ENCODE measurements at places on chromosomes 6 and 20.

DNA sequence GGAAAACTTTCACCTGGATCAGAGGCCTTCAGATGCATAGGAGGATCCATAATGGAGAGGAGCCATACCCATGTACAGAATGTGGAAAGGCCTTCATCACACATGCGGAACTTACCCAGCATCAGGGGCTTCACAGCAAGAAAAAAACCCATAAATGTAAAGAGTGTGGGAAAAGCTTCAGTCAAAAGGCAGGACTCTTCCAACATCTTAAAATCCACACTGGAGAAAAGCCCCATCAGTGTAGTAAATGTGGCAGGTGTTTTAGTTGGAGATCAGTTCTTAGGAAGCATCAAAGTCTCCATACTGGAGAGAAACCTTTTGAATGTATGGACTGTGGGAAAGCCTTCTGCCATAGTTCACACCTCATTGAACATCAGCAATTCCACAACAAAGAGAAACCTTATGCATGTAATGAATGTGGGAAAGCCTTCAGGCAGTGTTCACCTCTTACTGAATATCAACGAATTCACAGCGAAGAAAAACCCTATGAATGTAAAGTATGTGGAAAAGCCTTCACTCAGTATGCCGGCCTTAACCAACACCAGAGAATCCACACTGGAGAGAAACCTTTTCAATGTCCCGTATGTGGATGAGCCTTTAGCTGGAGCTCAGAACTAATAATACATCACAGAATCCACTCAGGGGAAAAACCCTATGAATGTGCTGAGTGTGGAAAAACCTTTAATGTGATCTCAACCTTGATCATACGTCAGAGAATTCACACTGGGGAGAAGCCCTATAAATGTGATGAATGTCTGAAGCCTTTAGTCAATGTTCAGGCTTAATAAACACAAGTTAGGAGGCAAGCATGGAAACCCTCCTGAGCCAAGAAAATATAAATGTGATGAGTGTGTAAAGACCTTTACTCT, 36.7 kb upstream of the ZSCAN9 start:
- H3K36me3 ChIP-seq: no peaks in the 10 kb centered on the region
- no peaks in the 10 kb centered on the region for H3K27me3 ChIP-seq
- no peak overlapping the region for H3K27ac ChIP-seq

DNA sequence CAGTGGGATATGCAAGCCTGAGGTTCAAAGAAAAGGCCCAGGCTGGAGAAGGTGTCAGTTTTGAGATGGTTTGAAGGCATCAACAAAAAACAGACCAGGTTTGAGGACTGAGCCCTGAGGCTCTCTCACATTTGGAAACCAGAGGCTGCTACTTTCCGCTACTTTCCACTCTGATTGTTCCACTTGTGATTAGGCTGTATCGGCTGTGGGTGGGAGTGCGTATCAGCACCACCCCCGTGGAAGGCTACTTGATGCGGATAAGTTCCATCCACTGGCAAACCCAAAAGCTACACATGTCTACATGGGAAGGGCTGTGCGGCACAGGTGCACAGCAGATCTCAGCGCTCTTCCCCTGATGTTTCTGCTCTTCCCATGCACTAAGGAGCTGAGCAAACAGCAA, 198.7 kb downstream of the GMPR start:
- no peak for DNase-seq
- H3K4me1 ChIP-seq: no peaks in the 10 kb centered on the region
- no peaks in the 10 kb centered on the region for H3K36me3 ChIP-seq
- H3K4me3 ChIP-seq: no peak overlapping the region
- no peak overlapping the region for H3K27ac ChIP-seq
- H3K27me3 ChIP-seq: no peaks in the 10 kb centered on the region

DNA sequence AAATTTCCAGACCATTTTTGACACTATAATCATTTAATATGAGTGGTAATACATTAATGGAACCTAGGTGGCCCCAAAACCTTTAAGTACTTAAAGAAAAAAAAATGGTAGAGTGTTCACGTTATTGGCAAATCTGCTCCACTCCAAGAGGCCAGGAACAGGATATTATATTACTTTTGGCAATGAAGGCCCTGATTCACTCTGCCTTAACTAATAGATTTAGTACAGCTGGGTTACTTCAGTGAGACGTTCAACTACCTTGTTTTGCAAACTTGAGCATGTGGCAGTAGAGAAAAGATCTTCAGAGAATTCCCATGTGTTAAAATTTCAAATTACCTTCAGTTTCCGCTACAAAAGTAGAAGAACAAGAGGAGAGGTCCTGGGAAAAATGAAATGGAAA, 12.8 kb downstream of the ADNP start:
- peaks cover 5% of the 10 kb centered on the region for H3K4me1 ChIP-seq
- no peaks in the 10 kb centered on the region for H3K27me3 ChIP-seq
- peaks cover 2% of the 10 kb centered on the region for H3K36me3 ChIP-seq
- H3K27ac ChIP-seq: no peak overlapping the region
- DNase-seq: no peak
- no peak overlapping the region for H3K4me3 ChIP-seq

DNA sequence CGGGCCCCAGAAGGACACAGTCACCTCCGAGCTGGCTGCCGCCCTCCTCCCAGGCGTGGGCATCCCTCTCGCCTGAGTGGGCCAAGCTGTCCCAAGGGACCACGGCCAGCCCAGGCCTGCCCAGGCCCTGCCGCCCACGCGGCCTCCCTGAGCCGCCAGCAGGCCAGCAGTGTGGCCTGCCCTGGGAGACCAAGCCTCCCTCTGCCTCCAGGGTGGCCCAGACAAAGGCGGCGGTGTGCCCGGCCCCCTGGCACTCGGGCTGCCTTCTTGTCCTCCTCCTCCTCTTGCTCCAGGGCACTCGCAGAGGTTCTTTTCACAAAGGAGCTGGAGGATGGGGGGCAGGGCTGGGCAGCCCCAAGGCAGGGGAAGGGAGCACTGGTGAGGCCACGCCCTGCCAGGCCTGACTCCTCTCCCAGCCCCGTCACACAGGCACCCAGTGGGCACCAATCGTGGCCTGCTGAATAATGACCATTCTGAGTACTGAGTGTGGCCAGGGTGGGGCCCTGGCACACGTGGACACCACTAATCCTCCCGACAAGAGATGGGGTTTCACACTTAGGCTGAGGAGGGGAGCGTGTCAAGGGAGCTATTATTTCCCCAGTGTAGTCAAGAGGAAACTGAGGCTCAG, 25.3 kb downstream of the NOL4L start:
- H3K4me1 ChIP-seq: peaks cover 19% of the 10 kb centered on the region
- no peak overlapping the region for H3K27ac ChIP-seq
- H3K36me3 ChIP-seq: no peaks in the 10 kb centered on the region
- no peaks in the 10 kb centered on the region for H3K27me3 ChIP-seq

DNA sequence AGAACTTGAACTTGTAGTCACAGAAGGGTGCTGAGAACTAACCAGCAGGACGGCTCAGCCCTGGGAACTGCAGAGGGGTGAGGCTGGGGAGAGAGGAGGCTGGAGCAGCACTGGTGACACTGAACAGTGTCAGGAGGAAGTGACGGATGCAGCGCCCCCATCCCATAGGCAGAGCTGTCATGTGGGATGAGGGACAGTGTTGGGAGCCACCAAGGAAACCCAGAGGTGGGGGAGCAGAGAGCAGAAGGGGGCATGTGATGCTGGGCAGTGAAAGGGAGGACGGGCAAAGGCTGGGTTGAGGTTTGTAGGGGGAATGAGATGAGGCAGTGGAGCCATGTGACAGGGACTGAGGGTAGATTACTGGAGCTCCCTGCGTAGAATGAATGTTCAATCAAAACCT, 2.1 kb downstream of the HLA-DPB1 start:
- H3K27ac ChIP-seq: no peak overlapping the region
- H3K36me3 ChIP-seq: no peaks in the 10 kb centered on the region
- peaks cover 7% of the 10 kb centered on the region for H3K4me1 ChIP-seq

- DNase-seq: no peak
- H3K36me3 ChIP-seq: no peaks in the 10 kb centered on the region
- H3K4me1 ChIP-seq: no peaks in the 10 kb centered on the region
- H3K27ac ChIP-seq: no peak overlapping the region
Measured at GRCh38 chr6:74410630-74411029, 714.6 kb downstream of the CD109 start.

GRCh38 chr20:40960521-40960956, 68.1 kb upstream of the TOP1 start:
- no peaks in the 10 kb centered on the region for H3K27me3 ChIP-seq
- no peaks in the 10 kb centered on the region for H3K4me1 ChIP-seq
- no peak overlapping the region for H3K27ac ChIP-seq
- no peak for DNase-seq
- no peak overlapping the region for H3K4me3 ChIP-seq

GRCh38 chr6:145405006-145405551, 330.2 kb downstream of the EPM2A start:
- no peak overlapping the region for H3K4me3 ChIP-seq
- H3K27ac ChIP-seq: no peak overlapping the region
- no peaks in the 10 kb centered on the region for H3K4me1 ChIP-seq
- no peaks in the 10 kb centered on the region for H3K36me3 ChIP-seq
- no peaks in the 10 kb centered on the region for H3K27me3 ChIP-seq
- no peak for DNase-seq

- no peak for DNase-seq
- H3K4me3 ChIP-seq: no peak overlapping the region
- no peaks in the 10 kb centered on the region for H3K4me1 ChIP-seq
- H3K27me3 ChIP-seq: no peaks in the 10 kb centered on the region
- H3K36me3 ChIP-seq: no peaks in the 10 kb centered on the region
- H3K27ac ChIP-seq: no peak overlapping the region
Measured at GRCh38 chr20:41830702-41831101, 212.5 kb upstream of the CHD6 start.

GRCh38 chr20:52201395-52201794, 9.8 kb upstream of the ZFP64 start:
- no peak for DNase-seq
- H3K4me3 ChIP-seq: no peak overlapping the region
- H3K4me1 ChIP-seq: no peaks in the 10 kb centered on the region
- H3K27ac ChIP-seq: no peak overlapping the region
- H3K27me3 ChIP-seq: no peaks in the 10 kb centered on the region
- no peaks in the 10 kb centered on the region for H3K36me3 ChIP-seq

DNA sequence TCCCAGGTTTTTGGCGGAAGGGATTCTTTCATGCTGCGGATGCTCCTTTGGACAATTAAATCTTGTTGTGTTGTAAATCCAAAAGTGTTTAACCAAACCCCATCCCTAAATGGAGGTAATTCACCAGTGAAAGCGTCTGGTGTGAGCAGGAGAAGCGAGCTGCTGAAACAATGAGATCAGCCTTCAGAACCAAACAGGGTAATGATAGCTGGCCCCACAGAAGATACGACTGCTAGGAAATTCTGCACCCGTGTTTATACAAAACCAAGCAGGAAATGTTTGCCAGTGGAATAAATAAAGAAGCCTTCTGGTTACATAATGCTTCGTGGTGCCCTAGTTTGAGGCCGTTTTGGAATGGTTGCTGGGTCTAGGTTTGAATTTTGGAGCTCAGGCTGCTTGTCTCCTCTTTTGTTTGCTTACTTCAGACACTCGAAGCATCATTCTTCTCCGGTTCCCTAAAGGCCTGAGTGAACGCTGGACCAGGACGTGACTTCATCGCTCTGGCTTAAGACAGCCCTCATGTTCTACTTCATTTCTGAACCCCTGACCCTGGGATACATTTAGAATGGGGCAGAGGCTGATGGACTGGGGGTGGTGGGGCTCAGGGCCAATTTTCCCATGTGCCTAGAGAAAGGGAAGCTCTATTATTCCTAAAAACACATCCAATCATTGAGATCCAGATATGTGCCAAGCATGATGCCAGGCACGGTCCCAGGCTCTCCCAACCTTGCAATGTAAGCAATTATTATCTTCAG, 61.6 kb upstream of the JAG1 start:
- H3K27ac ChIP-seq: no peak overlapping the region
- no peak for DNase-seq
- no peaks in the 10 kb centered on the region for H3K4me1 ChIP-seq
- H3K4me3 ChIP-seq: no peak overlapping the region
- H3K27me3 ChIP-seq: no peaks in the 10 kb centered on the region

DNA sequence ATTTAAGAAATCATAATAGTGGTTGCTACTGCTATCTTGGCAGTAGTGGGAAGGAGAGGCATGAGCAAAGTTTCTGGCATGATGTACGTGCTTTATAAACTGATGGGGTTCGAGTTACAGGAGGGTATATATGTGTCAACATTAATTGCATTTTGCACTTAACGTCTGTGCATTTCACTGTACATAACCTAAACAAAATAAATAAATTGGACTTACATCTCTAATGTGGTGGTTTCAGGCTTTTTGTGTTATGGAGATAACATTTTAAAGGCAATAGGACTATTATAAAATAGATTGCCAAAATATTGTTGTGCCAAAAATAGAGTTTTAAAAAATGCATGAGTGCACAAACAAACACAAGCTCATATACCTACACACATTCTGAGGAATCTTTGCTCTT, 1001.1 kb upstream of the GJE1 start:
- H3K27me3 ChIP-seq: no peaks in the 10 kb centered on the region
- H3K4me1 ChIP-seq: no peaks in the 10 kb centered on the region
- no peak for DNase-seq
- no peak overlapping the region for H3K27ac ChIP-seq

- peaks cover 5% of the 10 kb centered on the region for H3K4me1 ChIP-seq
- no peaks in the 10 kb centered on the region for H3K36me3 ChIP-seq
- H3K4me3 ChIP-seq: no peak overlapping the region
- no peaks in the 10 kb centered on the region for H3K27me3 ChIP-seq
- no peak overlapping the region for H3K27ac ChIP-seq
- no peak for DNase-seq
Measured at GRCh38 chr6:7157752-7158616, 50.2 kb downstream of the RREB1 start.

DNA sequence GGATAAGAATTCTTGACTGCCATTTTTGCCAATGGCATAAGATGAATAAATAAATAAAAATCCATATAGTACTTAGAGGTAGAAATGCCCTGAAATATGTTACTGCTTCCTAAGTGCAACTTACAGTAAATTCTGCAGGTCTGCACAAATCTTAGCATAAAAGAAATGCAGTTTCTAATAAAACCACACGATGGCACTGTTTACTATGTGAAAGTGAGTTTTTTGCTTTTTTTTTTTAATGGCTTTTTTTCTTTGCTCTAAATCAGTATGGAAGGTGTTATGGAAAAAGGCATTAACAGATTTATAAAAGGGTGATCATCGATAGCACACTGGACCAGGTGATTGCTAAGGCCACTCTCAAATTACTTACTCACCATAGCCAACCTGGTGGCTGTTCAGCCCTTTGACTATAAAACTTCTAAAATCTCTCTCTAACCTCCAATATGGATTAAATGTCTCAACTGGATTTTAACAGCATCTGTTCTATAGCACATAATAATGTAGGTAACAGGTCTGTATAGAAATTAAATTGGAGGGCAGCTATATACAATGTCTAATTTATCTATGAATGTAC, 45.8 kb downstream of the AHI1 start:
- DNase-seq: no peak
- no peaks in the 10 kb centered on the region for H3K27me3 ChIP-seq
- H3K4me3 ChIP-seq: no peak overlapping the region
- no peaks in the 10 kb centered on the region for H3K36me3 ChIP-seq
- H3K27ac ChIP-seq: no peak overlapping the region

GRCh38 chr20:55166063-55166462, 690.7 kb downstream of the DOK5 start:
- H3K36me3 ChIP-seq: no peaks in the 10 kb centered on the region
- H3K4me1 ChIP-seq: peaks cover 6% of the 10 kb centered on the region
- H3K4me3 ChIP-seq: no peak overlapping the region

Data from H1 (cell line).